ENCODE measurements at places on chromosomes 5 and 9.

GRCh38 chr5:16773991-16774390 is 157.2 kb upstream of the RETREG1 start:
- DNase-seq = no peak

GRCh38 chr5:36724467-36725332 is 118.3 kb downstream of the SLC1A3 start:
- peak; percentile 43 for DNase-seq

DNA sequence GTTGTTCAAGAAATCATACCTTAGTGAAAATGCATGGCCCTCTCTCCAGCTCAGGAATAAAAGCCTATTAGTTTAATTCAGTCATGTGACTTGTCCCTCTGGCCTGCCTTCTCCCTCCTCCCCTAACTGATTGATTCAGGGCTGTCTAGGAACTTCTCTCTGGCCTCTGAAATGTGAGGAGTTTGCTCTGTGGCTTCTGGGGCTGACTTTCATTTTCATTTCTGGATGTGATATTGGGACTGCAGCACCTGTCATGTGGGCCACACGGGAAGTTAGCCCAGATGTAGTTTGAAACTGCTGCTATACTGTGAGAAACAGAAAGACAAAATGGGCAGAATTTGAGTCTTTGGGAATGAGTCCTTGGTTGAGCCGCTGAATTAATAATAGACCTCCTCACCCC is 44.8 kb downstream of the PARP8 start:
- peak; percentile 84 for DNase-seq

DNA sequence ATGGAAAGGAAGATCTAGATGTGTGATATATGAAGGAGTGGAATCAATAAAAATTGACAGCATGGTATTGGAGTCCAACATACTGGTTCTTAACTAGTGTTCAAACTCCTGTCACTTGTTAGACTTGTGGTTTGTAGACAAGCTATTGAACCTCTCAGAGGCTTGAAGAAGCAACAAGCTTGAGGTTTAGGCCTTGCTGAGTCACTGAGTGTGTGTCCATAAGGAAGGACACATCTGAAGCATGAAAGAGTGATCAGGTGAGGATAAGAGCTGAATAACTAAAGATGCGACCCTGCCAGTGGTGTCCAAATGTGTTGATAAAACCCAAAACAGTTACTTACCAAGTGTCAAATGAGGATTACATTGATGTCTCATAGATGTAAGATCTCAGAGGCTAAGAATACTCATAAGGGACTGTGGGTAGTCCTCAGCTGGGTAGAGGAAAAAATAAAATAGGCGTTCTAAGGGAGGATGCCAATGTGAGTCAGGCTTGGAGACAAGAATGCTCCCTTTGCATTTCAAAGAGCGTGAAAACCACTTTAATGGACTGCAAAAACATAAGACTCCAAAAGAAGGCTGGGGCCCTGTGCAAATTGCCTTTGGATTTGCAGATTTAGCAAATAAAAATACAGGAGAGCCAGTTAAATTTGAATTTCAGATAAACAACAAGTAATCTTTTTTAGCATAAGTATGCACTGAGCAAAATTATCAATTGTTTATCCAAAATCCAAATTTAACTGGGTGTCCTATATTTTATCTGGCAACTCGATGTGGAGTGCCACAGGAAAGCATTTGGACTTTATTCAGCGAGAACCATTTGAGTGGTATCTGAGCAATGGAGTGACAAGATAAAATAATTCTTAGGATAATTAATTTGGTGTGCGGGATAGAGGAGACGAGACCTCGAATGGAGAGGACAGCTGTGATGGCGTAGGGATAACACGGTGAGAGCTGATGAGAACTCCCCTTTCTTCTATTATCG is 757.3 kb upstream of the WWC1 start:
- DNase-seq = no peak

DNA sequence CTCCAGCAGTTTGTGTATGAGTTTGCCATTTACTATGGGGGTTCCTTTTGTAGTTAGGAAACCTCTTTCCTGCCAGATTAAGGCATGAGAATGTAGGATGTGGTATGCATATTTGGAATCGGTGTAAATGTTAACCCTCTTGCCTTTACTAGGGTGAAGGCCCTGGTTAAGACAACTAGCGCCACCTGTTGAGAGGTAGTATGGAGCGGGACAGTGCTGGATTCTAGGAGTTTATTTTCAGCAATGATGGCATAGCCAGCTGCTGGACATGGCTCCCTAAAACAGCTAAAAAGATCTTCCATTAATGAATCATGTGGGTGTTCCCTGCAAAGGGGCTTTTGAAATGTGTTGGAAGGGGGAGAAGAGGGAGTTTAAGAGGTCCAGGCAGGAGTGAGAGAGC is 30.7 kb upstream of the GPX3 start:
- DNase-seq = peak; percentile 26
